ENCODE measurements at places on chromosomes 1 and 21.

- H3K27ac ChIP-seq = no peak overlapping the region
- H3K27me3 ChIP-seq = no peaks in the 10 kb centered on the region
- H3K4me1 ChIP-seq = peaks cover 4% of the 10 kb centered on the region
- no peaks in the 10 kb centered on the region for H3K36me3 ChIP-seq
- DNase-seq = no peak
Measured at GRCh38 chr1:201670517-201670916, 131.6 kb downstream of the NAV1 start.

DNA sequence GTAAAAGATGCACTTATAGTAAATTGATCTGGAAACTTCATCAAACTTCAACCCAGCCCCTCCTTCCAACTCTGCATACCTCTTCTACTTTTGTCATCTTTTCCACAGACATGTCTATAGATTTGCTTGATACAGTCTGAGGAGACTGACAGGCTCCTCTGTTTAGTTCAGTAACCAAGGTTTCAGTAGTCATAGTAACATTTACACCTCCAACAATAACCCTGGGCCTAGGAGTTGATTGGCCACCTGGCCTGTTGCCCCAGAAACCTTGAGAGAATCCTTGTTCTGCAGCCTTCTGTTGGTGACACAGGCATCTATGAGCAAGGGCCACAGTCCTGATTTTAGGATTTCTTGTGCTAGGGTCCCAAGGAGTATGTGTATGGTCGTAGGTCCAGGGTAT, at the start of gene CFAP141:
Gene CFAP141 (minus strand): TSS at position 138 of the 400 bp plus-strand sequence. CDS start 26 bp downstream, at position 112.
- no peaks in the 10 kb centered on the region for H3K27me3 ChIP-seq
- no peaks in the 10 kb centered on the region for H3K4me1 ChIP-seq
- peaks cover 62% of the 10 kb centered on the region for H3K36me3 ChIP-seq
- no peak for DNase-seq

DNA sequence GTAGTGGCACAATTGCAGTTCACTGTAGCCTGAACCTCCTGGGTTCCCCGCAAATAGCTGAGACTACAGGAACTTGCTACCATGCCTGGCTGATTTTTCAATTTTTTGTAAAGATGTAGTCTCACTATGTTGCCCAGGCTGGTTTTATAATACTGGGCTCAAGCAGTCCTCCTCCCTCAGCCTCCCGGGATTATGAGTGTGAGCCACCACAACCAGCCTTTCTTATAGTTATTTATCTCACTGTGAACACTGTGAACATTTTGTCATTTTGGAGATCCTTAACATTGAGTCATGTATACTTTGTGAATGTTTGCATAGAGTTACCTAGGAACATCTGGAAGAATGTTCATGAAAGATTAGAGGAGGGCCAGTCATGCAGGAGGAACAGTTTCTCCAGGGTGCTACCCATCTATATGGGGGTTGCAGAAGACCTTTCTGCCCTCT, 127.1 kb upstream of the CACYBP start:
- no peak overlapping the region for H3K4me3 ChIP-seq
- H3K36me3 ChIP-seq = no peaks in the 10 kb centered on the region
- H3K4me1 ChIP-seq = no peaks in the 10 kb centered on the region

- H3K4me1 ChIP-seq = no peaks in the 10 kb centered on the region
- H3K27me3 ChIP-seq = no peaks in the 10 kb centered on the region
- no peaks in the 10 kb centered on the region for H3K36me3 ChIP-seq
Measured at GRCh38 chr1:227604446-227604845, 41.1 kb downstream of the ZNF678 start.

- H3K4me1 ChIP-seq = no peaks in the 10 kb centered on the region
- no peaks in the 10 kb centered on the region for H3K27me3 ChIP-seq
- no peak for DNase-seq
- no peak overlapping the region for H3K27ac ChIP-seq
- no peak overlapping the region for H3K4me3 ChIP-seq
Measured at GRCh38 chr21:44616591-44616926, 4.7 kb downstream of the KRTAP10-8 start.

DNA sequence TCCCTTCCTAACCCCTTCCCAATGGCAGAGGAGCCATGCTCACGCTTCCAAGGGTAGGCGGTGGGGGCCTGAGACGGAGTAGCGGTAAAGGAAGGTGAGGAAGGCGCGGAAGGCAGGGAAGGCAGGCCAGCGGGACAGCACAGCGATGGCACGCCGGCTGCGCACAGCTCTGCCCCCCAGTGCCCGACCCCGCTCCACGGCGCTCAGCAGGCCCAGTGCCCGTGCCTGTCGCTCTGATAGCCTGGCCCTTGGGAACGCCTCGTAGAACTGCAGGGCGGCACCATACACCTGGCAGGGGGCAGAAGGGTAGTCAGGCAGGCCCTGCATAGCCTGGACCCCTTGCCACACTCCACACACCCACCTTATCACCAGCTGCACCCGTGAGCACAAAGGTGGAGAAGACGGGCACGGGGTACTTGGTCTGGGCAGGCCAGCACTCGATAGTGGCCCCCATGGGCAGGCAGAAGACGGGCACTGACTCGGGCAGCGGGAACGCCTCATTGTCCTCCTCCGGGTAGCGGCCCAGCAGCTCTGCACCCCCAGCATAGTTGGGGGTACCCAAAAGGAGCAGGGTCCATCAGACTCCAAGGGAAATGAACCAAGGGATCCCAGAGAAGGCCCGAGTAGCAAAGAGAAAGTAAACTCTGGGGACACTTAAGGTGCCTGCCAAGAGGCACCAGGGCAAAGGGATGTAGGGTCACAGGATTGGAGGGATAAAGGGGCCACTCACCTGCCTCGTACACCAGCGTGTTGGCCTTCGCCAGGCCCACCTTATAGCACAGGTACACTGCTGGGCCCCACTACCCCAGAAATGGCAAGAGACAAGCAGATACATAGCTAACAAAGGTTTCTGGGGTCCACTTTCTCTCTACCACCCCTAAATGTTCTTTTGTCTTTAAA, 4.4 kb downstream of the DENND4B start:
- H3K27ac ChIP-seq = no peak overlapping the region
- no peak for DNase-seq
- no peaks in the 10 kb centered on the region for H3K27me3 ChIP-seq

DNA sequence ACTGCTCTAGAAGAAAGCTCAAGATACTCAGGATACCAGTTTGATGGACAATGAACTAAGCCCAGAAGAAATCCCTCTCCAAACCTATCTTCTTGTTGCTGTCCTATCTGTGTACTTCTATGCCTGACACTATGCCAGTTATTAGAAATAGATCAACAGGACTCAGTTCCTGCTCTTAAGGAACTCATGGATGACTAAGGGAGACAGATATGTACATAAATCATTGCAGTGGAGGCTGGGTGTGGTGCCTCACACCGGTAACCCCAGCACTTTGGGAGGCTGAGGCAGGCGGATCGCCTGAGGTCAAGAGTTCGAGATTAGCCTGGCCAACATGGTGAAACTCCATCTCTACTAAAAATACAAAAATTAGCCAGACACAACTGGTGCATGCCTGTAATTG, 42.4 kb upstream of the AK4 start:
- no peak overlapping the region for H3K4me3 ChIP-seq
- H3K27me3 ChIP-seq = peaks cover 3% of the 10 kb centered on the region
- no peaks in the 10 kb centered on the region for H3K36me3 ChIP-seq
- H3K4me1 ChIP-seq = no peaks in the 10 kb centered on the region
- H3K27ac ChIP-seq = no peak overlapping the region
- no peak for DNase-seq

DNA sequence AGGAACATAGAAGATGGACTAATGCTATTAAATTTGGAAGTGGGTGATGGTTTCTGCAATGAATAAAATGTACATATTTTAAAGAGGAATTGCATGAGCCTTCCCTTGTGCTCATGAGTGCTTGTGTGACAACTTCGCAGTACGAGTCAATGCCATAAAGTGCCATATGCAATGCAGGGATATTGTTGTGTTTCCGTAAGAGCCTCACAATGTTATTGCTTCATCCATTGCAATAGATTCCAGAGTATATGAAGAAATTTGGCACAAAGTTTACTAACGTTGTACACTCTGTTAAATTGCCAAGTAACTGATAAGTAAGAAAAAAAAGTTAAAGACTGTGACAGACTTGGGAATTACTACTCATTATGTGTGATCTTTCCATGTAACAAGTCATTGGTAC, 22.3 kb downstream of the BTG3 start:
- H3K4me1 ChIP-seq = no peaks in the 10 kb centered on the region
- H3K27me3 ChIP-seq = no peaks in the 10 kb centered on the region
- H3K27ac ChIP-seq = no peak overlapping the region
- no peaks in the 10 kb centered on the region for H3K36me3 ChIP-seq
- no peak for DNase-seq

DNA sequence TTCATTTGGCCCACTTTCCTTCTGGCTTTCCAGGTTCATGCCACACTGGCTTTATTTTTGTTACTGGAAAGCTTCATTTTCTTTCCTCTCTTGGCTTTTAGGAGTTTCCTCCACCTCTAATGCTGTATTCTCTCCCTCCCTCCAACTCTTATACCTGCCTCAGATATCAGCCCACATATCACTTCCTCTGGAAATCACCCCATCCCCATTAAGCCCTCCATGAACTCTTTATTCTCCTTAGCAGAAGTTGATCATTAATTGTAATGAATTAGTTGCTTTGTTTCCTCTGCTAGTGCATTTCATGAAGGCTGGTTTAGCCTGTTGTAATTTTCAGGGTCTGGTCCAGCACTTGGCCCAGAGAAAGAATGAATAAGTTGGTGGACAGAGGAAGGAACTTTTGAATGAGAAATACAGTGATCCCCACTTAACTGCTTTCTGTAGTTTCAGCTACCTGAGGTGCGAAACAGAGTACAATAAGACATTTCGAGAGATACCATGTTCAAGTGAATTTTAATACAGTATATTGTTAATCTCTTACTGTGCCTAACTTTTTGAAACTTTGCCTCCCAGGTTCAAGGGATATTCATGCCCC, 1.7 kb downstream of the SOAT1 start:
- H3K36me3 ChIP-seq = no peaks in the 10 kb centered on the region
- peak overlapping the region; percentile 86 for H3K27ac ChIP-seq
- H3K27me3 ChIP-seq = no peaks in the 10 kb centered on the region
- no peak for DNase-seq

DNA sequence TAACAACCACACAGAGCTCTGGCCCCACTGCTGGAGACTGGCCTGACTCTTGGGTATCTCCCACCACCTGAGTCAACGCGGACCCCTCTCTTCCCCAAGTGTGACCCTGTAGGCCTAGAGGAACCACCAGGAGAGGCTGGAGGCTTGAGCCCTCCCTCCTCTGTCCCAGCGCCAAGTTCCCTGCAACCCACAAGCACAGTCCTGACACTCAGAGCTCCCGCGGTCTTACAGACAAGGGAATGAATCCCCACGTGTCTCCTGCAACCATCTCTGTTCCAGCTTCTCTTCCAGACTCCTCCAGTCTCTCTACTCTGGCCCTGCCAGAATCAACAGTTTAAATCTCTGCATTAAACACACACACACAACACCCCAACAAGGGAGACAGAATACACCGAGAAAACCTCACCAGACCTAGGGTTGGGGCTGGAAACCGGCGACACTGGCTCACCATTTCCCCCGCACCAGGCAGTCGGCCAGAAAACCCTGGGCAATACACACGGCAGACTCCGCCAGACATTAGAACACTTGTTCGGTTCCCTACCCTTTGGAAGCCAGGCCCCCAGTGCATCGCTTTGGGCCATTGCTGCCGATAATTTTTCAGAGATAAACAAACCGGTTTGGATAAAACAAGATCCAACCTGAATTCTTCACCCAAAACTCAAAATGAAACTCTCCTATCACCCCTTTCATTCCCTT, 21.7 kb downstream of the CASZ1 start:
- DNase-seq = no peak
- H3K27ac ChIP-seq = no peak overlapping the region
- H3K4me3 ChIP-seq = no peak overlapping the region
- H3K4me1 ChIP-seq = no peaks in the 10 kb centered on the region
- H3K27me3 ChIP-seq = no peaks in the 10 kb centered on the region
- H3K36me3 ChIP-seq = no peaks in the 10 kb centered on the region

GRCh38 chr1:236401698-236402097, 7.6 kb downstream of the EDARADD start:
- no peaks in the 10 kb centered on the region for H3K36me3 ChIP-seq
- H3K27ac ChIP-seq = no peak overlapping the region
- H3K4me1 ChIP-seq = no peaks in the 10 kb centered on the region
- H3K27me3 ChIP-seq = no peaks in the 10 kb centered on the region
- DNase-seq = no peak

GRCh38 chr1:99326215-99326949, 62.1 kb downstream of the PLPPR4 start:
- no peaks in the 10 kb centered on the region for H3K4me1 ChIP-seq
- DNase-seq = no peak
- no peak overlapping the region for H3K4me3 ChIP-seq
- no peaks in the 10 kb centered on the region for H3K27me3 ChIP-seq
- no peaks in the 10 kb centered on the region for H3K36me3 ChIP-seq

GRCh38 chr1:96837781-96838216, 116.2 kb downstream of the PTBP2 start:
- no peaks in the 10 kb centered on the region for H3K36me3 ChIP-seq
- H3K27ac ChIP-seq = no peak overlapping the region
- no peaks in the 10 kb centered on the region for H3K4me1 ChIP-seq
- DNase-seq = no peak
- no peak overlapping the region for H3K4me3 ChIP-seq
- no peaks in the 10 kb centered on the region for H3K27me3 ChIP-seq

DNA sequence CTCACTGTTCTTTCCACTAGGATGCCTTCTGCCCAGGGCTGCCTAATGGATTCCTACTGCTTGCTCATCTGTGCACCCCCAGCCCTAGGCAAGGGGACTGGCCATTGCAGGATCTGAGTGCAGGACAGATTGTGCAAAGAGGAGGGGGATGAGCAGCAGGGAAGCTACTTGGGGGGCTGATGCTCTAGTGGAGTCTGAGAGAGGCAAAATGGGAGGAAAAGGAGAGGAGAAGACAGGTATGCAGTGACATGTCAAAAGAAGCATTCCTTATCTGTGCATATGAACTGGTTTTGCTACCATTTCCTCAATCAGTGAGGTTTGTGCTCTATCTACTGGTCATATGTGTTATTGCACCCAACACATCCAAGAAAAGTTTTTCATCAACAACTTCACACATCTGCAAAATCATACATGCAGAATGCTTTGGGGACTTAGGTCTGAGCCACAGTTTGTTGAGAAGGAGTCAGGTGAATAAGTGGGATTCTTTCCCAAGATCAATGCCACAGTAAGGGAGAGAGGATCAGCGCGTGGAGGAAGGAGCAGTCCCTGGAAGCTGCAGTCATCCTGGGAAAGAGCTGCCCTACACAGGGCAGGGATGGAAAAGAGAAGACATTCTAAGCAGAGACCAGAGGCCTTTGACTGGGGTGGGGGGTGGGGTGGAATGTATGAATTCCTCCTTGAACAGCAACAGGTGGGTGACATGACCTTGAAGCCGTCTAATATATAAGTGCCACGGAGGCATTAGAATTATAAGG, 14.4 kb downstream of the SLC5A9 start:
- H3K4me1 ChIP-seq = no peaks in the 10 kb centered on the region
- H3K27me3 ChIP-seq = no peaks in the 10 kb centered on the region
- no peaks in the 10 kb centered on the region for H3K36me3 ChIP-seq
- H3K4me3 ChIP-seq = no peak overlapping the region

Measured in adrenal gland (tissue), 19 donors.